ENCODE measurements at places on chromosomes 16 and 17. TPM values are rescaled to one million over a fixed set of nuclear protein-coding genes. Genes with fewer than 3 reads are reported as not detected.

- no peak for DNase-seq
These were observed 1024.7 kb upstream of the GOT2 start for GRCh38 chr16:59758848-59759247.

GRCh38 chr16:73018821-73019456 lies 29.0 kb downstream of the ZFHX3 start:
- DNase-seq = no peak

GRCh38 chr16:69250081-69250480 lies 61.1 kb upstream of the VPS4A start:
- no peak for DNase-seq

- no peak for DNase-seq
These were observed 669 bp downstream of the RNF167 start for GRCh38 chr17:4940555-4941318.

- no peak for DNase-seq
These were observed 46.6 kb upstream of the GSG1L start for GRCh38 chr16:28110074-28110473.

GRCh38 chr16:82061861-82062525 lies 26.9 kb downstream of the HSD17B2 start:
- DNase-seq = peak; percentile 1

- DNase-seq = no peak
These were observed 46.0 kb downstream of the BEAN1 start for GRCh38 chr16:66473051-66473571.

DNA sequence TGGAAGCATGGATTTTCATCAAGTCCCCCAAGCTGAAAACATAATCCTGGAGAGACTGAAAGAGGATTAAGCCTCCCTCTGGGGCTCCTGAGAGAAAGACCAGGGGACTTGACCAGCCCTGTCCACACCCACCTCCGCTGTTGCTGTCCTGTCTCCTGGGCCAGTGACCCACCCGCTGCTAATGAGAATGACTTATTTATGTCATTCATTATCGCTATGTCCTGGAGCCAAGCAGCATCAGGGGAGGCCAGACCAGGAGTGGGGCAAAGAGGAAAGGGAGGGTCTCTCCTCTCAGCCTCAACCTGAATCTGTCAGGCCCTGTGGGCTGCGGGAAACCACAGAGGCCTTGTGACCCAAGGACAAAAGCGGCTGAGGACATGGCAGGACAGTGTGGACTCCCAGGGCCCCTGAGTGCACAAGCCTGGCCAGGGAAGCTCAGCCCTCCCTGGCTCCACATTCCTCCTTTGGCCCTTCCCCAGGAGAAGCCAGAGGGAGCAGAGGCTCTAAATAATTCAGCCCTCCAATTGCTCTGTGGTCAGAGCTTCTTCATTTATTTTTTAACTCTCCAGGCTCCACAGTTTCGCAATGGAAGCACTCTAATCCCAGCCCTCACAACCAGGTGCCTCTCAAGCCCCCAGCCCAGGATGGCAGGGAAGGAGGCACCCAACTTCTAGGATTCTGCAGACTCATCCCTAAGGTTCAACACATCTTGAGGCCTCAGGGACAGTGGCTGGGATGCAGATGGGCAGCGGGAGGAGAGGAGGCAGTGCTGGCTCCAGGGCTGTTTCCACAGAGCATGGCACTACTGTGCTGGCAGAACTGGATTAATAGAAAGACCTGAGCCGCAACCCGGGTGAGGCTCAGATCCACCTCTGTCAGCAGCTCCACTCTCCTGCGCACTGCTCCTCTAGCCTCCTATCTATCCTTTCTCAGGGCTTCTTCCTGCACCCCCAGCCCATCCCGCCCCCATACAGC lies 19.1 kb downstream of the CUEDC1 start:
- no peak for DNase-seq

GRCh38 chr17:7849130-7849750 lies 5.6 kb upstream of the TMEM88 start:
- DNase-seq = no peak

- DNase-seq = no peak
These were observed 117.7 kb downstream of the HS3ST3A1 start for GRCh38 chr17:13484020-13484419.

GRCh38 chr17:39688475-39688835 lies 598 bp upstream of the PGAP3 start:
- peak; percentile 54 for DNase-seq

GRCh38 chr16:23453338-23454052 lies 506 bp upstream of the COG7 start:
- DNase-seq = no peak

DNA sequence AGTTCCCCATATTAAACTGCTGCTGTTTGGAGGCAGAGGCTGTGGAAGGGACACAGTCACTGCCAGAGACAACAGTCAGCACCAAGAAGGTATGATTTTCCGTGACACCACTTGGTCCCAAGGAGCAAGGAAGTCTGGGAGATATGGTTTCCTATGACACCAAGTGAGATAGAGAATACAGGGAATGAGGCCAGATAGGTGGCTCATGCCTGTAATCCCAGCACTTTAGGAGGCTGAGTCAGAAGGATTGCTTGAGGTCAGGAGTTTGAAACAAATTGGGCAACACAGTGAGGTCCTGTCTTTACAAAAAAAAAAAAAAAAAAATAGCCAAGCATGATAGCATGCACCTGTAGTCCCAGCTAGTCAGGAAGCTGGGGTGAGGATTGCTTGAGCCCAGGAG lies 90.8 kb downstream of the ABCC12 start:
- no peak for DNase-seq

- no peak for DNase-seq
These were observed 30.5 kb downstream of the ETV4 start for GRCh38 chr17:43515656-43516055.

GRCh38 chr16:12303653-12304052 lies 327.1 kb downstream of the SNX29 start:
- DNase-seq = no peak

- DNase-seq = no peak
These were observed 10.4 kb upstream of the NLRC3 start for GRCh38 chr16:3587547-3588110.

DNA sequence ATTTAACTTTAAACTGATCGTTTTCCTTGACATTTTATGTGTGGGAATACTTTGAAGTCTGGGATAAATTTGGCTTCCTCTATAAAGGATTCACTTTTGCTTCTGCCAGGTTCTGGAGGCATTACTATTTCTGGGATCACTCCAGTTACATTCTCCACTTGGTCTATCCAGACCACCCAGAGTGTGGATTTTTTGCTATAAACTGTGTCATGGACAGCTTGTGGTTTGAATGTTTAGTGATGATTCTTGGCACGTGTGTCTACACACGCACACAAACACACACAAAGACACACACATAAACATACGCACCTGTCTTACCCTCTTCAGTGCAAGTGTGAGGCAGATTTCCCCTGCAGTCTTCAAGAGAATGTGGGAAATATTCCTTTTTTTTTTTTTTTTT lies 27.4 kb upstream of the MSI2 start:
- no peak for DNase-seq

GRCh38 chr17:7610641-7611040 lies 4.1 kb downstream of the FXR2 start:
- DNase-seq = no peak

DNA sequence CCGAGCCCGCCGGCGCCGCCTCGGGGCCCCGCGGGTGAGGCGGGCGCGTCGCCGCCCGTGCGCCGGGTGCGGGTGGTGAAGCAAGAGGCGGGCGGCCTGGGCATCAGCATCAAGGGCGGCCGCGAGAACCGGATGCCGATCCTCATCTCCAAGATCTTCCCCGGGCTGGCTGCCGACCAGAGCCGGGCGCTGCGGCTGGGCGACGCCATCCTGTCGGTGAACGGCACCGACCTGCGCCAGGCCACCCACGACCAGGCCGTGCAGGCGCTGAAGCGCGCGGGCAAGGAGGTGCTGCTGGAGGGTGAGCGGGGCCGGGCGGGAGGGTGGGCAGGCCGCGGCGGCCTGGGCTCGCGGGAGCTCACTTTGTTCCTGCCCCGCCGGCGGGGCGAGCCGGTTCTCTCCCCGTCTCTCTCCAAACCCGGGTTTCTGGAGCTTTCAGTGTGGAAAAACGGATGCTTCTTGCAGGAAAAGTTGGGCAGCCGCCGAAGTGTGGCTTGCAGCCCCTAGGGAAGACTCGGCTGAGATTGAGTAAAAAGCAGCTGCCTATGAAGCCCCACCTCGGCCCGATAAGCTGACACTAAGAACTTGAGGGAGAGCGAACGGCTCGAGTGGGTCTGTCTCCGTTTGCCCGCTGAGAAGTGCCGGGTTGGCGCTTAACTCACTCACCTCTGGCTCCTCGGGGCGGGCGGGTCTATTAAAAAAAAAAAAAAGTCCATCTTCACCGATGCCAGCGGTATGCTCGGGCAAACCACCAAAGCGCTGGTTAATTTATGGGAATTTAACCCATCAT lies 677 bp downstream of the SNTB2 start:
- peak; percentile 13 for DNase-seq

DNA sequence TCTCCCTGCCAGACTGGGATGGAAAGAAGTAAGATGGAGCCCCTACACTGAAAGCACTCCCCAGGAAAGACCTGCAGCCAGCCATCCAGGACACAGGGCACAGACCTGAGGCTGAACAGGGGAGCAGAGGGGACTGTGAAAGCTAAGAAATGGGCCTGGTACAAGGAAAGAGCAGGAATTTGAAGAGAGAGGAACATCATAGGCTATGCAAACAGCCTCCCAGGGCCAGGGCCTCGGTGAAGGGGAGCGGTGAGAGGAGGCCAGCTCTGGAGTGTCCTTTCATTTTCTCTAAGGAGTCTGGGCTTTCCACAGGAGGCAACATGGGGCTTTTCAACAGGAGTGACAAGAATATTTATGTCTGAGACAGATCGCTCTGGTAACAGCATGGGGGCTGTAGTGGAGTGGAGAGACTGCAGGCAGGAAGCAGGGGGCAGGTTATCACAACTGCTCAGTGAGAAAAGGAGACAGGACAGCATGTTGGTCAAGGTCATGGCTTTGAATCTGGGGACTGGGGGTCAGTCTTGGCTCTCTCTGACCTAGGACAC lies 50.1 kb downstream of the TOM1L2 start:
- no peak for DNase-seq

- DNase-seq = no peak
These were observed 50.2 kb upstream of the SLC12A3 start for GRCh38 chr16:56814537-56815432.

GRCh38 chr17:60445144-60445543 lies 22.9 kb downstream of the CHCT1 start:
- no peak for DNase-seq

DNA sequence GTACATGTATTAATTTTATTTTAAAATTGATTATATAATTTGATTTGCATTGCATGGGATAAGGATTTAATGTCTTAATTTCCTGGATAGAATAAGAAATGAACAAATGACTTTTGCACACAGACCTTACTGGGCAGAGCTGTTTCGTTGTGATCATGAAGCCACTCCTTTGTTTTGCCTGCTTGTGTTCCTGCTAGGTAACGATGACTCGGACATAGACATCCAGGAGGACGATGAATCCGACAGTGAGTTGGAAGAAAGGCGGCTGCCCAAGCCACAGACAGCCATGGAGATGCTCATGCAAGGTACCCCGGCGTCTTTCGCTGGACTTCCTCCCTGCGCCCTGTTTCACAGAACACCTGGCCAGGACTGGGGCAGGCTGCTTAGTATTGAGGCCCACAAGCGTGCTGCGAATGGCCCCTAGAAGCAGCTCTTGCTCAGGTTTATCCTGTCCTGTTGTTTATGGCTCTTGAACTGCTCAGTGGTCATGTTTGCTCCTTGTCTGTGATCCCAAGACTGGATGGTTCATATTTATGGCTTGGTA lies 29.6 kb downstream of the CLUAP1 start:
- DNase-seq = no peak

- DNase-seq = no peak
These were observed 39.2 kb upstream of the ABCC12 start for GRCh38 chr16:48194828-48195556.

DNA sequence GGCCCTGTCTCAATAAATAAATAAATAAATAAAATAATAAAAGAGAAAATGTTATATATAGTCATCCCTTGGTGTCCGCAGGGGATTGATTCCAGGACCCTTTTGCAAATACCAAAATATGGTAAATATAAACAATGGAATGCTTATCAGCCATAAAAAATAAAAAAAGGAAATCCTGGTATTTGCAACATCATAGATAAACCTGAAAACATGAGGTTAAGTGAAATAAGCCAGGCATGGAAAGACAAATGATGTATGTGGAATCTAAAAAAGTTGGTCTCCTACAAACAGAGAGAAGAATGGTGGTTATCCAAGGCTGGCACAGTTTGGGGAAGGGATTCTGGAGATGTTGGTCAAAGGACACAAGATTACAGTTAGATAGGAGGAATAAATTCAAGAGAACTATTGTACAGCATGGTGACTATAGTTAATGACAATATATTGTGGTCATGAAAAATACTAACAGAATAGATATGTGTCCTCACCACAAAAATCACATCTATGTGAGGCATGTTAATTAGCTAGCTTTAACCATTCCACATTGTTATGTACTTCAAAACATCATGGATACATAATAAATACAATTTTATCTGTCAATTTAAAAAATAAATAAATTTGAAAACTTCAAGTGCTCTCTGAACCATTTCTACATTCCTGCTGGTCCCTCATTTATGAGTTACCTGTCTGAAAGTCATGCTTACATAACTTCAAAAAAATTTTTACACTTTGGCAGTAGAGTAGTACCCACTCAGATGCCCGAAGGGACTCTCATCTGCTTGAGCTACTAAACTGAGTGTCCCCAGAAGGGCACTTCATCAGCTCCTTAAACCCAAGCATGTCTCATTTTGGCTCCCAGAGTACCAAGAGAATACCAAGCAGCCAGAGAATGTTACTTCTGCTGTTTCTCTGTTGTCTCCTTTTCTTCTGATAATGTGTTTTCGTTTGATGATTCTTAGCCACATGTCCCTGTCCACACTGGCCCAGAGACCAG lies 26.6 kb downstream of the N4BP1 start:
- DNase-seq = peak; percentile 10

DNA sequence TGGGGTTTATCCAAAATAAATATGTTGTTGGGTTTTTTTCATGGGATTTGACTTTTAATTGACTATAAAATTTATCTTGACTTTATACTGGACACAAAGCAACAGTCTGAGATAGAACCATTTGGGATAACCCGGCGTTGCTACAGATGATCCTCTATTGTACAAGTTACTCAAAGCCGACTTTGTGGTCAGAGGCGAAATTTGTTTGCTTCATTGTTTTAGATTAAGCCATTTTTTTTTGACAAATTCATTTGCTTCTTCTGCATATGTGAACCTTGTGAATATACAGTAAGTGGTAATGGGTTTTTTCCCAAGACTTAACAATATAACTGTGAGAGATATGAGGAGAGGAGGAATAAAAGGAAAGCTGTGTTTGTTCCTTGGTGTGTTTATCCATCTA lies 11.8 kb downstream of the MYO1D start:
- no peak for DNase-seq

The PLXDC1 gene
- total RNA-seq = 37.3 TPM

The CLEC19A gene
- not detected for total RNA-seq

The ST6GALNAC2 gene
- total RNA-seq = not detected

The CCL8 gene
- total RNA-seq = not detected

The PRSS27 gene
- 1.2 TPM for total RNA-seq

The STAC2 gene
- total RNA-seq = 0.27 TPM

The SLC16A11 gene
- total RNA-seq = 2.8 TPM

The FA2H gene
- not detected for total RNA-seq

The HYDIN gene
- not detected for total RNA-seq

The TEX19 gene
- not detected for total RNA-seq

The CDH15 gene
- total RNA-seq = not detected

Data from naive thymus-derived CD8-positive, alpha-beta T cell (primary cell).